Breast epithelium (tissue), 4 donors: ENCODE measurements at places on chromosomes 16 and 17. TPM values are rescaled to one million over a fixed set of nuclear protein-coding genes. Genes with fewer than 3 reads are reported as not detected.
A peak's percentile ranks its signal among the peaks of the same experiment; 100 is the strongest.

GRCh38 chr17:4562015-4562969 is 1.9 kb upstream of the GGT6 start:
- no peaks in the 10 kb centered on the region for H3K27me3 ChIP-seq
- H3K27ac ChIP-seq = peak overlapping the region; percentile 75
- no peaks in the 10 kb centered on the region for H3K36me3 ChIP-seq
- peak overlapping the region; percentile 14 for H3K4me3 ChIP-seq
- DNase-seq = no peak

DNA sequence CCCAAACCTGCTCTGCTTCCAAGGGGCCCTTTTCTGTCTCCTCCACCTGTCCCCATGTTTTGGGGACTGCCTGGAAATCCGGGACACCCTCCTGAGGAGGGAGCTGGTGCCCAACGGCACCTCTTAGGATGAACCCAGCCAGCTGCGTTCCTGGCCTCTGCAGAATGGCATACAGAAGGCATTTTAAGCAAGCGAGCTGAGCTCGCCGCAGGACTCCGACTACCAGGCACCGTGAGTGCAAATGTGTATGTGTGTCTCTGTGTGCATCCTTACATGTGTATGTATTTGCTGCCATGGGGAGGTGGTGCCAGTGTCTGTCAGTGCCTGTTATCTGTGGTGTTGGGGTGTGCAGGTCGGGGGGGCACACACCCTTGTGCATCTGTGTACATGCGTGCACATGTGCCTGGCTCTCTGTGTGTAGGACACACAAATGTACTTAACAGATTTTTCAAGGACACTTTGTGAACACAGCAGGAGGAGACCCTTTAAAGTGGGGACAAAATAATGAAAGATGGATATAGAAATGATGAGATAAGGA is 39.3 kb downstream of the ABAT start:
- H3K27me3 ChIP-seq = no peaks in the 10 kb centered on the region
- H3K27ac ChIP-seq = no peak overlapping the region
- no peak for DNase-seq
- H3K36me3 ChIP-seq = no peaks in the 10 kb centered on the region

DNA sequence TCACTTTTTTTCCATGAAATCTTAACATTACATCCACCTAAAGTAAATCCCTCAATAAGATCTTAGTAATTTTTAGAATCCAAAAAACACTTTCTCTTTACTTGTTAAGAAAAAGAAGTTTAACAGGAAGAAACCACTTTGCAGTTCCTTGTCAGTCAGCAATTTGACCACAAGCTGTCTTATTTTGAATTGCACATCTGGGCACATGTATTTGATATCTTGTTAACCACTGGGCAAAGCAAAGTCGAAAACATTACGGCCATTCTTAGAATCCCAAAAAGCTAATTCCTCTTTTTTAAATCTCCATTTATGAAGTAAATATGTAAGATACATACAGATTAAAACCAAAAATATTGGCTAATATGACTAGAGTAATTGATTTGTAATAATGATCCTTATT is 1.1 kb downstream of the ABCA10 start:
- H3K4me1 ChIP-seq = no peaks in the 10 kb centered on the region
- peak overlapping the region; percentile 57 for H3K4me3 ChIP-seq
- H3K36me3 ChIP-seq = no peaks in the 10 kb centered on the region
- no peaks in the 10 kb centered on the region for H3K27me3 ChIP-seq
- DNase-seq = no peak
- peak overlapping the region; percentile 23 for H3K27ac ChIP-seq

DNA sequence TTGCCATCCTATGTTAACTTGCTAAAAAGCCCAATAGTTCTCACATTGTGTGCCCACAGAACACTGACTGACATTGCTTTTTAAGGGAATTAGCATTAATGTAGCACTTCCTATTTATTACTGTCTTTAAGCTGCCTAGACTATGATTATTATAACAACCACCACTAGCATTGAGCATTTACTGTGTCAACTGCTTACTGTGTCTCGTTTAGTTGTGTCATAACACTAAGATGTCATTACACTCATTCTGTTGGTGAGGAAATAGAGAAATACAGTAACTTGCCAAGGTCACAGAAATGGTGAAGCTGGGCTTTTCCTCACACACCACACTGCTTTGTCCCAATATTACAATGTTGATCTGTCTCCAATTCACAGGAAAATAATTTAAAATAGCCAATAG is 30.2 kb downstream of the TRIM25 start:
- no peaks in the 10 kb centered on the region for H3K27me3 ChIP-seq
- H3K4me1 ChIP-seq = no peaks in the 10 kb centered on the region
- DNase-seq = no peak
- no peak overlapping the region for H3K27ac ChIP-seq
- H3K4me3 ChIP-seq = no peak overlapping the region

DNA sequence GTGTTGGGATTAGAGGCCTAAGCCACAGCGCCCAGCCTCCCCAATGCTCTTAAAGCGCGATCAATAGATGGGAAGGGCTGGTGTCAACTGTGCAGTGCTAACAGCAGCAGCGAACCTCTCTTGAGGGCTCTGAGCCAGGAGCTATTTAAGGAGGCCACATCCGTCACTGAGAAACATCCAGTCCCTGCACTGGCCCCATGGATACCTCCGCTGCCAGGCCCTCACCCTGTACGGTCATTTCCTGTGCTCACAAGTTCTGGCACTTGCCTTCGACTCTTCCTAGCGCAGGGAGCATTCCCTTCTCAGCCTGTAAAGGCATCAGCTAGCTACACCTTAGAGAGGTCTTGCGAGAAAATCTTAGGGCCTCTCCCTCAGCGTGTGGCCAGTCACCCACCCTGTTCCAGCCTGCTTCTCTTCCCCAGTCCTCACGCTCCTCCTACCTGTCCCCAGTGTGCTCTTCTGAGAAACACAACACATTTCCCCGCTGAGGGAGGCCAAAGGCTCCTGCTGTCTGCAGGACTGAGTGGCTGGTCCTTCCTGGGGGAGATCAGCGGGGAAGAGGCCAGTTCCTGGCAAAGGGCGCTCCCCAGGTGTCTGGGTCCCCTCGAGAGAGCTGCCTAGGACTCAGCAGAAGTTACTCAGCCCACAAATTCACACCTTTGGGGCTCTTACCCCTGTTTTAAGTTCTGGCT is 28.6 kb downstream of the GTF3C1 start:
- H3K4me3 ChIP-seq = no peak overlapping the region
- no peaks in the 10 kb centered on the region for H3K27me3 ChIP-seq

- no peaks in the 10 kb centered on the region for H3K36me3 ChIP-seq
- H3K27ac ChIP-seq = peak overlapping the region; percentile 92
- no peaks in the 10 kb centered on the region for H3K4me1 ChIP-seq
These were observed 652 bp upstream of the SLC25A19 start for GRCh38 chr17:75289832-75290337.

The ZFP3 gene
- 3.7 TPM for total RNA-seq

The ITGAD gene
- not detected for total RNA-seq

DNA sequence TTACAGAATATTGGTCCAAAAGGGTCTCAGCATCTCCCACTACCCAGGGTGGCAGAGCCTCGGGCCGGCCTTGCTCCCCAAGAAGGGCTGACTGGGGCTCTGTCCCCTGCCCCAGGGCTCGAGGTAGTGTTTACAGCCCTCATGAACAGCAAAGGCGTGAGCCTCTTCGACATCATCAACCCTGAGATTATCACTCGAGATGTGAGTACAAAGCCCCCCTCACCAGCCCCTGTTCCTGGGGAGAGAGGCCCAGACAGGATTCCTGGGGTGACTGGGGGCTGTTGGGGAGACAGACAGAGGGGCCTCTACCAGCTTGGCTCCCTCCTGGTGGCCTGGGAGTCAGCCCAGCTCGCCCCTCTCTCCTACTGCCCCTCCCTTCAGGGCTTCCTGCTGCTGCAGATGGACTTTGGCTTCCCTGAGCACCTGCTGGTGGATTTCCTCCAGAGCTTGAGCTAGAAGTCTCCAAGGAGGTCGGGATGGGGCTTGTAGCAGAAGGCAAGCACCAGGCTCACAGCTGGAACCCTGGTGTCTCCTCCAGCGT is 6.1 kb upstream of the NLRC5 start:
- no peaks in the 10 kb centered on the region for H3K27me3 ChIP-seq
- H3K4me3 ChIP-seq = no peak overlapping the region
- no peaks in the 10 kb centered on the region for H3K36me3 ChIP-seq
- H3K27ac ChIP-seq = no peak overlapping the region
- H3K4me1 ChIP-seq = no peaks in the 10 kb centered on the region

DNA sequence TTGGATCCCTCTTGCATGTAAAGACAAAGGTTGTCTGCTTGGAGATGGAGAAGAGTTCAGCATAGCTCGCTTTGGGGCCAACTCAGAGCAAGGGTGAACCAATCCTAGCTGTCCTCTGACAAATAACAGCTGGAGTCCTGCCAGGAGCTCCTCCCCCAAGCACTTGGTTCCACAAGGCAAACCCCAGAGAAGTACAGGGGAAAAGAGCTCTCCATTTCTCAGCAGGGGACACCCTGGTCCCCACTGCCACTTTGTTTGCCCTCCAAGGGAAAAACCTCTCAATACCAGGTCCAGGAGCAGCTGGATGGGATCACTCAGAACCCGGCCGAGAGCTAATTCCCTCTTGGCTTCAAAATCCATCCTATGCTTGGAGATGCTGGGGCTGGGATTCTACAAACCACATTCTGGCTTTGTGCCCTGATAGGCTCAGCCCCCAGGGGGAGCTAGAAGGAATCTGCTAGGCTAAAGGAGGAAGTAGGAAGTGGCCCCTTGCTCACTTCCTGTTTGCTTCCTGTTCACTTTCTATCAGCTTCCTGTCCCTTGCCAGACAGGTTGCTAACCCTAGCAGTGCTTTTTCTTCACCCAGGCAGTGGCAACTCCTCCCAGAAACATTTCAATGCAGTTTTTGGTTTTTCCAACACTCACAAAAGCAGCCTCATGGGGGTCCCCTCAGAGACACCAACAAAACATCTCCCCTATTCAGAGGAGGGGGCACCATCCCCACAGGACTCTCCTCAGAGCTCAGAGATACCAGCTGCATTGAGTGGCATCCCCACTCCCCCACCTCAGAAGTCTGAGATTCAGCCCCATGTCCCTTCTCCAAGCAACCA is 30.7 kb downstream of the CDRT4 start:
- no peak for DNase-seq
- peak overlapping the region; percentile 52 for H3K27ac ChIP-seq
- H3K27me3 ChIP-seq = no peaks in the 10 kb centered on the region
- no peaks in the 10 kb centered on the region for H3K36me3 ChIP-seq

GRCh38 chr16:75647112-75647491 is 363 bp downstream of the KARS1 start:
- H3K36me3 ChIP-seq = no peaks in the 10 kb centered on the region
- H3K4me1 ChIP-seq = no peaks in the 10 kb centered on the region
- no peaks in the 10 kb centered on the region for H3K27me3 ChIP-seq
- H3K27ac ChIP-seq = peak overlapping the region; percentile 99
- no peak for DNase-seq

DNA sequence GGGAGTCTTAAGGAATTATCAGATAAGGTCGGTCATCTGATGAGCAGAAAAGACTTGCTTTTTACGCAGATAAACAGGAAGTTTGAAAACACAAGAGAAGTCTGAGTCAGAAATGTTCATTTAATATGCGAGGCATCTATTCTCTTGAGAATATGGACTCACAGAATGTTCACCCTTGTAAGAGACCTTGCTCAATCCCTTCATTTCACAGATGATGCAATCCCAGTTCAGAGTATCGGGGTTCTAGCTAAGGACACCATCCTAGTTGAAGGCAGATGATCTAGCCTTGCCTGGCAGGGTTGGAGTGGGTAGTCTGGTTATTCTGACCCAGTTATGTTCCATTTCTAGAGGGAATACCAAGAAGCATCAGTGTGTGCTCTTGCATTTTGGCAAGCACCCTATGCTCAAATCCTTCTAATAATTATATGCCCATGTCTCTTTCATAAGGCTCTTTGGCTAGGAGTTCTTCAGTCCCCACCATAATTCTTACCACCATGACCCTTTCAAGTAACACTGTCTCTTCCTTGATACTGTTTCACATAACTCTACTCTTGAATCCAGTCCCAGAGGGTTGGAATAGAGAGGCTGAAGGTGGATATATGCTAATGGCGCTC is 42.5 kb downstream of the YPEL2 start:
- no peaks in the 10 kb centered on the region for H3K36me3 ChIP-seq
- DNase-seq = no peak
- no peak overlapping the region for H3K4me3 ChIP-seq
- peaks cover 23% of the 10 kb centered on the region for H3K4me1 ChIP-seq
- H3K27me3 ChIP-seq = no peaks in the 10 kb centered on the region
- H3K27ac ChIP-seq = peak overlapping the region; percentile 78

The CES3 gene
- total RNA-seq = 2.1 TPM

- no peaks in the 10 kb centered on the region for H3K36me3 ChIP-seq
- H3K4me3 ChIP-seq = no peak overlapping the region
- DNase-seq = no peak
- H3K27ac ChIP-seq = no peak overlapping the region
- H3K27me3 ChIP-seq = no peaks in the 10 kb centered on the region
These were observed 19.8 kb upstream of the IL21R start for GRCh38 chr16:27381974-27382855.

DNA sequence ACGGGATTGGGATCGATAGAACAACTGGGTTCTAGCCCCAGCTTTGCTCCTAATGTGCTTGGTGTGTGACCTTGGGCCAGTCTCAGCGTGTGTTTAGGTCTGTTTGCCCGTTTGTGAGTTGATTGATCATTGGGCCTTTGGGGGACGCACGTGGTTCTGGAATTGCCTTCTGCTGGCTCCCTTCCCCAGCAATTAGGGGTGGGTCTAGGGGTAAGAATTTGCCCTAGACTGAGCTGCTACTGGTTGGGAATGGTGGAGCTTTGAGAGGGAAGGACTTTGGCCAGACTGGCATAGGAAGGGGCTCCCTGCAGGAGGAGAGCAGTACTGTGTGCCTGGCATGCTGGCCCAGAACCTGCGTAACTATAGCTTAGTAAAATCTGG is 1.5 kb downstream of the SPNS2 start:
- DNase-seq = no peak
- H3K27ac ChIP-seq = peak overlapping the region; percentile 35
- peak overlapping the region; percentile 62 for H3K4me3 ChIP-seq
- no peaks in the 10 kb centered on the region for H3K4me1 ChIP-seq
- peaks cover 28% of the 10 kb centered on the region for H3K27me3 ChIP-seq

The CDH5 gene
- total RNA-seq = 19.2 TPM

DNA sequence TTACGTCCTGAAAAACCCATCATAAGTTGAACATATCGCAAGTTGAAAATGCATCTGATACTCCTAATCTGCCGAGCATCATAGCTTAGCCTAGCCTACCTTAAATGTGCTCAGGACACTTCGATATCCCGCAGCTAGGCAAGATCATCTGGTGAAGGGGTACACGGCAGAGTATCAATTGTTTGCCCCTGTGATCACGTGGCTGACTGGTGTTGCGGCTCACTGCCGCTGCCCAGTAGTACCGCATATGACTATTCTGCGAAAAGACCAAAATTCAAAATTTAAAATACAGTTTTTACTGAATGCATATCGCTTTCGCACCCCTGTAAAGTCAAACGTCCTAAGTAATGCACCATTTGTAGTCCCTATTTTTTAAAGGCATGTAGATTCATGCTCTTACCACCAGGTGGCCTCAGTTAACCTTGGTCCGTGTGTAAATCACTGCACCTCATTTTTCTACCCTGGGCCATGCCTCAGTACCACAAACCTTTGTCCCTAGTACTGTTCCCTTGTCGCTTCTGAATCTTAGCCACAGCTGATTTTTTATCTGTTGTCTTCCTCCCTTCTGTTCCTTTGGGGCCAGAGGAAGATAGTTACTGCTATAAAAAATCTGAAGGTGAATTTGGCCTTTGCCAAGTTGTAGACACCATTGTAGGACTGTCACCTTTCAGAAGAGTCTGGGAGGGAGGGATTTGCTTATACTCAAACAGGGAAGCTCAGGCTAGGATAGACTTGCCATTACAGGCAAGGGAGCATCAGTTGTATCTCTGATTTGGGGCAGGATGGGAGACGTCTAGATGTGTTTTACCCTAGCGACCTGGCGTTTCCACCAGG is 34.4 kb downstream of the WWP2 start:
- H3K27me3 ChIP-seq = no peaks in the 10 kb centered on the region
- DNase-seq = no peak
- H3K36me3 ChIP-seq = no peaks in the 10 kb centered on the region
- H3K27ac ChIP-seq = no peak overlapping the region
